Breast epithelium (tissue), 4 donors: ENCODE measurements at places on chromosomes 3 and 15. TPM values are rescaled to one million over a fixed set of nuclear protein-coding genes. Genes with fewer than 3 reads are reported as not detected.

LMCD1 gene
- total RNA-seq = 105 TPM

INKA1 gene
- 4.2 TPM for total RNA-seq

THSD4 gene
- total RNA-seq = 58.7 TPM

DNA sequence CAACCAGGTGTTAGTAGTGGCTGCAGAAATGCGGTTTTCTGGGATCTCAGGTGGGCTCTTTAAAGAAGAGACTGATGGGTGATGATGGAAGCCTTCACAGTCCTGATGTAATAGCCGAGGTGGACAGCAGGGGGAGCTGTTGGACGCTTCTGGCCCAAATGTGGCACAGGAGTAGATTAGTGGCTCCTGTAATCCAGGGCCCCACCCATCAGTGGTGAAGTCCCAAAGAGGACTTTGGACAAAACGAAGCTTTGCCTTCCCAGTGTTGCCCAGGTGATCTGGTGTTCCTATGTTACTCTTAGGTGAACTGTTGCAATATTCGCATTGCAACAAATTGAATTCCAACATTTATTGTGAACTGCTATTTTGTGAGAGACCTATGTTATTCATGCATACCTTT is 31.8 kb upstream of the MYZAP start:
- no peaks in the 10 kb centered on the region for H3K4me1 ChIP-seq
- no peaks in the 10 kb centered on the region for H3K27me3 ChIP-seq
- no peak overlapping the region for H3K27ac ChIP-seq
- H3K4me3 ChIP-seq = no peak overlapping the region

DNA sequence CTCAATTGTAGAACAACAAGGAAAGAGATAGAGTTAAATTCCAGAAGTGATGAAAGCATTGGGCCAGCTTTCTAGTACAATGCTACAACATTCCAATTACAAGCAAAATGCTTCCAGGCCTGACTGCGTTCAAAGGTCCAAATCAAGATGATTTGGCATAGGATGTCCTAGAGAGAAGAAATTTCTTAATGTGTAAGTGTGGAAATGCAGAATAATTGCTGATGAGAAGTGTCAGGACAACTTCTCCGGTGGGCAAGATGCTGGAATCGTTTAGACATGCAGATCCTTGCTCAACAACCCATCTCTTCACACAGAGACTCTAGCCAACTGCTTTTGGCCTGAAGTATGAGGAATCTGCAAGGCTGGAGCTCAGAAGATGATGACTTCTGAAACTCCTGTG is 71.1 kb upstream of the PDZRN3 start:
- H3K27ac ChIP-seq = no peak overlapping the region
- H3K36me3 ChIP-seq = no peaks in the 10 kb centered on the region
- H3K4me3 ChIP-seq = no peak overlapping the region
- H3K4me1 ChIP-seq = no peaks in the 10 kb centered on the region
- H3K27me3 ChIP-seq = no peaks in the 10 kb centered on the region

DNA sequence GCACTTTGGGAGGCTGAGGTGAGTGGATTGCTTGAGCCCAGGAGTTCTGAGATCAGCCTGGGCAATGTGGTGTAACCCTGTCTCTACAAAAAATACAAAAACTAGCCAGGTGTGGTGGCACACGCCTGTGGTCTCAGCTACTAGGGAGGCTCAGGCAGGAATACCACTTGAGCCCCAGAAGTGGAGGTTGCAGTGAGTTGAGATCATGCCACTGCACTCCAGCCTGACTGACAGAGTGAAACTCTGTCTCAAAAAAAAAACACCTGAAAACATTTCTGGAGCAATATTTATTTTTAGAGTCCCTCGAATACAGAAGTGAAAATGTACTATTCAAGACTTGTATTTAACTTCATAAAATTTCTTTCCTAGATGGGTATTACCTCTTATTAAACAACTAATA is 4.6 kb downstream of the SPCS1 start:
- no peaks in the 10 kb centered on the region for H3K36me3 ChIP-seq
- DNase-seq = no peak
- H3K27me3 ChIP-seq = no peaks in the 10 kb centered on the region

DNA sequence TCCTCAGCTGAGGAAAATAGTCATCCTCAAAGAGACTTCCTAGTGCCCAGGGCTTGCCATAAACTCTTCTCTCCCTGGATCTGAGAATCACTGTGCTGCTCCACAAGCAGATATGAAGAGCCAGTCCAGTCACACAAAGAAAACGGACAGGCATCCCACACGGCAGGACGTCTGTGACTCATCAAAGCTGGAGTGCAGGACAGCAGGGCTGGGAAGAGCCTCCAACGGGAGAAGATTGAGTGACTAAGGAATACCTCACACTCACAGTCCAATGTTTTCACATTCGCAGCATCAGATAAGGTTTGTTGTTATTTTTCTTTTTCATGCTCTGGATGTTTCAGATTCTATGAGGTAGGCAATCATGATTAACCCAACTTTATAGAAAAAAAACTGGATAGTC is 57.8 kb downstream of the NEK10 start:
- no peak overlapping the region for H3K27ac ChIP-seq
- H3K4me1 ChIP-seq = no peaks in the 10 kb centered on the region
- no peak overlapping the region for H3K4me3 ChIP-seq
- no peaks in the 10 kb centered on the region for H3K36me3 ChIP-seq

- no peak overlapping the region for H3K4me3 ChIP-seq
- H3K27me3 ChIP-seq = no peaks in the 10 kb centered on the region
- no peak for DNase-seq
- no peaks in the 10 kb centered on the region for H3K4me1 ChIP-seq
Measured at GRCh38 chr3:150956376-150956775, 16.2 kb downstream of the CLRN1 start.

- DNase-seq = no peak
- H3K27me3 ChIP-seq = no peaks in the 10 kb centered on the region
- H3K4me1 ChIP-seq = no peaks in the 10 kb centered on the region
- no peak overlapping the region for H3K4me3 ChIP-seq
Measured at GRCh38 chr15:95684693-95685115, 645.8 kb upstream of the NR2F2 start.

ALDH1A2 gene
- total RNA-seq = 11.1 TPM

ABCC5 gene
- 29.9 TPM for total RNA-seq

DNA sequence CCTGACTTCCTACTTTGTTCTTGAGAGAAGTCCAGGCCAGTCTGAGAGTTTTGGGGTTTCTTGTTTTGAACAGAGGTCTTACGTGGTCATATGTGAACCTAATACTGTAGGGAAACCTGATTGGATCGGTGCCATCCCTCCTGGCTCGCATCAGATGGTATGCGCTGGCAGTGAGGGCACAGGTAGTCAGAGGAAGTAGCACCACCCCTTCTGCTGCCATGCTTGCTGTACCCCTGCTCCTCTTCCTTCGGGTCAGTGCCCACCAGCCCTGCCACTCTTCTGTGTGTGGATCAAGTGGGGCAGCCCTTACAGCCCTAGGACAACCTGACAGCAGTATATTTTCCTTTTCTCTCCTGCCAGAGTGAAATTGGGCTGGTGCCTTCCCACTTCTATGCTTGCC is 39.7 kb downstream of the CHCHD6 start:
- H3K36me3 ChIP-seq = no peaks in the 10 kb centered on the region
- H3K27ac ChIP-seq = no peak overlapping the region
- H3K4me1 ChIP-seq = no peaks in the 10 kb centered on the region
- DNase-seq = no peak

- H3K4me1 ChIP-seq = no peaks in the 10 kb centered on the region
- no peak for DNase-seq
- no peak overlapping the region for H3K27ac ChIP-seq
- H3K4me3 ChIP-seq = no peak overlapping the region
- no peaks in the 10 kb centered on the region for H3K27me3 ChIP-seq
- no peaks in the 10 kb centered on the region for H3K36me3 ChIP-seq
Measured at GRCh38 chr3:133506215-133506901, 67.1 kb upstream of the CDV3 start.

DNA sequence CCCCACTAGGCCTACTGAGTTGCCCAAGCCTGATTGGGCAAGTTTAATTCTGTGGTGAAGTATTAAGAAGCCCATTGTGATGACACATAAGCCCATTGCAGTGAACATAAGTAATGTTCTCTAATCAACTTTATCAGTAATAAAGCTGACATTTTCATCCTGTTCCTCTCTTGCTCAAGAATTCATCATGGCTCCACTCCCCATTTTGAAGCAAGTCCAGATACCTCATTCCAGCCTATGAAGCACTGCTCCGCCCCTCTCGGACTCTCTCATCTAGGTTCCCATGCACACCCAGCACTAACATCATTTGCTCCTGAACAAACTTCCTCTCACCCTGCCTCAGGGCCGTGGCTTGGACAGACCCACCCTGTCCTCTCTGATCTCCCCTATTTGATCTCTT is 10.5 kb downstream of the SHF start:
- H3K36me3 ChIP-seq = no peaks in the 10 kb centered on the region
- H3K27me3 ChIP-seq = no peaks in the 10 kb centered on the region
- DNase-seq = no peak
- H3K4me1 ChIP-seq = no peaks in the 10 kb centered on the region
- H3K4me3 ChIP-seq = no peak overlapping the region

- no peaks in the 10 kb centered on the region for H3K27me3 ChIP-seq
- no peaks in the 10 kb centered on the region for H3K36me3 ChIP-seq
- no peak for DNase-seq
- no peaks in the 10 kb centered on the region for H3K4me1 ChIP-seq
- H3K27ac ChIP-seq = no peak overlapping the region
- H3K4me3 ChIP-seq = no peak overlapping the region
Measured at GRCh38 chr3:128416578-128417211, 50.0 kb downstream of the DNAJB8 start.

GRCh38 chr15:70339571-70340493 is 242.1 kb upstream of the TLE3 start:
- H3K4me1 ChIP-seq = no peaks in the 10 kb centered on the region
- H3K27me3 ChIP-seq = no peaks in the 10 kb centered on the region
- no peak overlapping the region for H3K4me3 ChIP-seq
- no peaks in the 10 kb centered on the region for H3K36me3 ChIP-seq
- no peak for DNase-seq
- no peak overlapping the region for H3K27ac ChIP-seq

- no peaks in the 10 kb centered on the region for H3K36me3 ChIP-seq
- DNase-seq = no peak
- no peak overlapping the region for H3K4me3 ChIP-seq
- H3K4me1 ChIP-seq = no peaks in the 10 kb centered on the region
- no peaks in the 10 kb centered on the region for H3K27me3 ChIP-seq
- H3K27ac ChIP-seq = no peak overlapping the region
Measured at GRCh38 chr3:130857336-130858026, 36.4 kb upstream of the ATP2C1 start.

DNA sequence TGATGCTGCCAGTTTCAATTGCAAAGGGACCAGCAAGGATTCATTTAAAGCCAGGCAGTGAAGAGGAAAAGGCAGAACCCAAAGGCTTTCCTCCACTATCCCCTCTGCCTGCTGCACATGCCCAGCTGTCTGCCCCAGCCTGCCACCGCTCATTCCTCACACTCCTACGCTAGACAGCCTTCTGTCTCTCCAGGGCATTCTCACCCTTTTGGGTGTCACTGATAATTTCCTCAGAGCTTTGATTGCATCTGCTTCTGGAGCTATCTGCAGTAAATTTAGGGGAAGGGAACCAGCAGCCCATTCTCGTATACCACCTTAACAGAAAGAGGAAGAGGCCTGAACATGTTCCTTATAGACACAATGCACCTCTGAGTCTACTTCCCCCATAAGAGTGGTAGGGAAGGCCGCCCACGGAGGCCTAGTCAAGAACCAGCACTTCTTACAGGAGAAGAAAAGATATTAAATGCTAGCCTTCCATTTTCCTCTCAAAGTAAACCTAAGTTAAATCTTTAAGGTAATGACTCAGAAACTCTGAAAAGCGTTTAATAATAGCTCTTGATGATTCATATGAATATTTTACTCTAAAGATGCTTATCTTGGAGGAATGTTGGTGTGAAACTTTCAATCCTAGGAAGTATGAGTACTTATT is 20.9 kb downstream of the NUDT16 start:
- peak overlapping the region; percentile 26 for H3K27ac ChIP-seq
- H3K4me1 ChIP-seq = no peaks in the 10 kb centered on the region
- no peak for DNase-seq
- H3K4me3 ChIP-seq = no peak overlapping the region

GRCh38 chr3:117692416-117692995 is 982.9 kb downstream of the TUSC7 start:
- no peak overlapping the region for H3K27ac ChIP-seq
- H3K4me1 ChIP-seq = no peaks in the 10 kb centered on the region
- no peaks in the 10 kb centered on the region for H3K27me3 ChIP-seq
- H3K36me3 ChIP-seq = no peaks in the 10 kb centered on the region
- no peak for DNase-seq

- no peaks in the 10 kb centered on the region for H3K36me3 ChIP-seq
- no peak for DNase-seq
- no peak overlapping the region for H3K4me3 ChIP-seq
- H3K27me3 ChIP-seq = no peaks in the 10 kb centered on the region
- no peak overlapping the region for H3K27ac ChIP-seq
- no peaks in the 10 kb centered on the region for H3K4me1 ChIP-seq
Measured at GRCh38 chr3:152230370-152230769, 38.4 kb upstream of the MBNL1 start.

DNA sequence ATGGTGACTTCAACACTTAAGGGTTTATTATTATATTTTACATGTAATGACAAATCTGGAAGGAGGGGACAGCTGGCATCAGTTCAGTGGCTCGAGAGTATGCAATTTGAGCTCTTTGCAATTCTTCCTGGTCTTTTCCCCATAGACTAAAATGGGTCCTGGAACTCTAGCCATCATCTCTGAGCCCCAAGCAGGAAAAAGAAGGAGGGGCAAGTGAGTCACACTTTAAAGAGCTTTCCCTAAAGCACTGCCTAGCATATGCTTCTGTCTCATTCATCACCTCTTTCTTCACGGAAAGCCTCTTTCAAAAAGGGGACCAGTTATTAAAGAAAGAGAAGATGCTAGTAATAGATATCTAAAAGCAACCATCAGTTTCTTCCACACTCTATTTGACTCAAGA is 466.3 kb downstream of the ZIC1 start:
- no peak overlapping the region for H3K27ac ChIP-seq
- H3K4me1 ChIP-seq = no peaks in the 10 kb centered on the region
- no peak for DNase-seq
- no peaks in the 10 kb centered on the region for H3K36me3 ChIP-seq
- H3K27me3 ChIP-seq = no peaks in the 10 kb centered on the region

DNA sequence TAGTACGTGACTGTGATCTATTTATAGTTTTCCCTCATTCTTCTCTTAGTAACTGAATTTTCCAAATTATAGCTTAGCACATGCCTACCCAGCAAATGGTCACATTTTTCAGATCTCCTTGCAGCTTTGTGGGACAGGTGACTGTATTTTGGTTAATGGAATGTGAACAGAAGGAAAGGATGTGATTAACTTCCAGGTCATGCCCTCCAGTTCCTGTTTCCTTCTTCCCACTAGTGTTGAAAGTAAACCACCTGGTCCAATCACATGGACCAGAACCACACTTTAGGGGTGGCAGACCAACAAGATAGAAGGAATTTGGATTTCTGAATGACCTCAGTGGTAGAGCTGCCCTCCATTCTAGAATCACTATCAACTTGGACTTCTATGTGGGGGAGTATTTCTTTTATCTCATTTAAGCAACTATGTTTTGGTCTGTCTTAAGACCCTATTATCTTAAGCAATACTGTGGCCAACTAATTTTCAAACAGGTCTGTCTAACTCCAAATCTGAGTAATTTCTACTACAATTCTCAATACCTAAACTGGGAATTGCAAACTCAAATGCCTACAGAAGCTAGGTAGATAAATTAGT is 76.0 kb upstream of the TSC22D2 start:
- H3K4me3 ChIP-seq = no peak overlapping the region
- no peaks in the 10 kb centered on the region for H3K36me3 ChIP-seq
- H3K27ac ChIP-seq = no peak overlapping the region
- H3K4me1 ChIP-seq = no peaks in the 10 kb centered on the region
- H3K27me3 ChIP-seq = no peaks in the 10 kb centered on the region
- no peak for DNase-seq
